ENCODE measurements at places on chromosomes 7 and 10.

GRCh38 chr7:72924386-72924732 is 536 bp upstream of the POM121 start:
- no peak for DNase-seq

DNA sequence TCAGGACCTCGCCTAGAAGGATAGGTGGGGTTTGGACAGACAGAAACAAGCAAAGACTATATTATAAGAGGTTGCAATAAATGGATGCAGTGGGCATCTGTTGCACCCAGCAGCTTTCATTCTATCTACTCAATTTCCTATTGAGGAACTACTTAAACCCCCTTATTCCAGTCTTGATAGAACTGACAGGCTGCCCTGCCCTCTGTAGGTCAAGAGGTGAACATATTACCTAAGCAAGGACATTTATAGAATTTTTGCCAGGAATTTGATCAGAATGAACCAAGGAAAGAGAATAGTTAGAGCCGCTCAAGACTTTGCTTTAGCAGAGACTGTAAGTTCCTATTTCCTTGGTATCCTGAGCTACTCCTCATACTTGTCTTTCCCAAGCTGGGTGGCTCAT is 9.5 kb downstream of the VTI1A start:
- DNase-seq = no peak

GRCh38 chr7:35286986-35287385 is 33.1 kb upstream of the TBX20 start:
- no peak for DNase-seq

- DNase-seq = no peak
Measured at GRCh38 chr10:119478111-119478802, 64.3 kb downstream of the RGS10 start.

DNA sequence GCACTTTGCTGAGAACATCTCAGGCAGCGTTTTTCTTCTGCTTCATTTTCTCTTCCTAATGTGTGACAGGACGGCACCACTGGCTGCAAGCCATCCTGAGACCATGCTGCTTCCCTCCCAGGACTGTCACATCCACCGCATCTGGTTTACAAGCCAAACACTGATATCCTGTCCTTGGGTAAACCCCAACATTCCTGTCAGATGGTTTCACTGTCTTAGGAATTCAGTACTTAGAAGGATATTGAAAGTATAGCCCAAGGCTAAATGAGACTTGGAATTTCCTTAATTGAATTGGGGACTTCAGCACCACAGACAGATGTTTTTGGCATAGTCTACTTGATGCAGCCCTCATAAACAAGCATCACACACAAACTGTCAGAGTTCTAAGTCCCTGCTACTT is 74.2 kb upstream of the PLXNA4 start:
- DNase-seq = no peak

GRCh38 chr7:726854-727103 is 280 bp downstream of the DNAAF5 start:
- DNase-seq = no peak

DNA sequence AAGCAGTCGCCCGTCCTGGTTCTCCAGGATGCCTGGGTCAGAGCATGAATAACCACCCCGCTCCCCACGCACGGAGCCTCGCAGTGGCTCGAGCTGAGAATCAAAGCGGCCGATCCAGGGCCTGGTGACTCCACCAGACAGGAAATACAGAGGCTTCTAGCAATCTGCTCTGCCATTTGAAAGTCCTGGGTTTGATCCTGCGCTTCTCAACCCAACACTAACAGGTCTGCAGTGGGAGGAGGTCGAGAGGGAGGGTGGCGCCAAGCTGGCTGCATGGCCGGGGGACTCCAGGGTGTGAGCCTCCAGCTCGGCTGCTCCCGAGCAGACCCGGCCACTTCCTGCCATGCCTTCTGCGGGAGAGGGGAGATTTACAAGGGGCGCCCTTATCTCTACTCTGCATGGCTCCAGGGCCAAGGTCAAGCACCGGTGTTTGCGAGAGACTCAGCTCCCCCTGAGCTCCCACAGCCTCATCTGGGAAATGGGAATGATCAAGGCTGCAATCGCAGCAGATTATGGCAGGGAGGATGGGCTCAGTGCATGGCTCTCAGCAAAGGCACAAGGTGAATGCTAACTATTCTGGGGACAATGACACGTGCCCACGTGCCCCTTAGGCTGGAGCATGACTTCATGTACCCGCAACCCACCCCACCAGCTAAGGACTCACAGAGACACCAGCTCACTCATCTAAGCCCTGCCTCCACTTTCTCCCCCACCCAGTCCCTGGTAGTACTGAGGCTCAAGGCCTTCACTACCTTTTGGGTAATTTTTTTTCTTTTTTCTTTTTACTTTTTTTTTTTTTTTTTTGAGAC is 73.9 kb upstream of the TNRC18 start:
- DNase-seq = no peak

DNA sequence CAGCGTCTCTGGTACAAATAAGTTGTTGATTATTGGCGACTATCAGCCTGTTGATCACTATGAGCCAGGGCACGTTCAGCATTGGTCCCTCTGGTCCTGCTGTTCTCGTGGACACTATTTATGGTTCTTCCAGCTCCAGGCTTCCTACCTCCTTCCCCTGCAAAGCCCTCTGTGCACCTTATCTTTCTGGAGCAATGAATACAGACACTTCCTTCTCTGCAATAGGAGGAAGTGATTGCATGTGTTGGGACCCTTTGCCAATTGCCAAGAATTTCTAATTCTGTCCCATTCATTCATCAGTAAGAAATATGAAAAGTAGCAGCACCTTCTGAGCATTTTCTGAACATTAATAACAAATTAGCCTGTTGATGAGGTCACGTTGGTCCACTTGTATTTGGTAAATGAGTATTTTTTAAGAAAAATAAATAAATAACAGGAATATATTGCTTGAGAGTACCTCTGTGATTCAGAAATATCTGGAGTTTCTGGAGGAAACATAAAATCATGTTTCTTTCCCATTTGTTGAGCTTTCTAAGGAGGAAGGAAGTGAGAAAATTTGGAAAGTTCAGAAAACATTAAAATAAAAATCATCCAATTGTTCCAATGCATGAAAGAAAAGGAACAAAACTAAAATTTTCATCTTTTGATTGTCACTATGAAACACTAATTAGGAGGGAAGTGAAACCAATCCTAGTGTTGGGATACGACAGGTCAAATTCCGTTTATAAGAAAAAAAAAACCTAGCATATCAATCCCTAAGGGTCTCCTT is 259.1 kb upstream of the KLF6 start:
- no peak for DNase-seq

GRCh38 chr7:12303062-12303461 is 92.0 kb downstream of the TMEM106B start:
- no peak for DNase-seq

DNA sequence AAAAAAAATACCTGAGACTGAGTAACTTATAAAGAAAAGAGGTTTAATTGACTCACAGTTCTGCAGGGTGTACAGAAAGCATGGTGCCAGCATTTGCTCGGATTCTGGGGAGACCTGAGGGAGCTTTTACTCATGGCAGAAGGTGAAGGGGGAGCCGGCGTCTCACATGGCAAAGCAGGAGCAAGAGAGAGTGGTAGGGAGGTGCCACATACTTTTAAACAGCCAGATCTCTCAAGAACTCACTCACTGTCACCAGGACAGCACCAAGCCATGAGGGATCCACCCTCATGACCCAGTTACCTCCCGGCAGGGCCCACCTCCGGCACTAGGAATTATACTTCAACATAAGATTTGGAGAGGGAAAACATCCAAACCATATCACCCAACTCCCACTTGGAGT is 25.8 kb downstream of the MSRB2 start:
- no peak for DNase-seq

Measured in left renal pelvis (tissue), 4 donors.